ENCODE measurements at places on chromosomes 1 and 21. TPM values are rescaled to one million over a fixed set of nuclear protein-coding genes. Genes with fewer than 3 reads are reported as not detected.

The GOLT1A gene
- not detected for total RNA-seq

DNA sequence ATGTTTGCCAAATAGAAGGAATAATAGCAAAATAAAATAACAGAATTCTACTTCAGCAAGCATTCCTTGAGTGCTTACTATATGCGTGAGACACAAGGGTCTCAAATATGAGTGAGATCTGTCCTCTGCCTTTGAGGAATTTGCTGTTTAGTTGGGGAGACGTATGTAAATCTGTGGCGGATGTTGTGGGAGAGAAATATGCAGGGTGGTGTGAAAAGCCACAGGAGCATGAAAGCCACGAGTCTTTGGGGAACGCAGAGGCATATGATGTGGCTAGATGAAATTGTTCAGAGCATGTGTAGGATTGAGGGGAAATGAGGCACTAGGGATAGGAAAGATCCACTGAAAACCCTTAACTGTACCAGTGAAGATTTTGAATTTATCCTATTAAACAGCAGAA is 244.4 kb downstream of the PBX1 start:
- peak; percentile 52 for DNase-seq

DNA sequence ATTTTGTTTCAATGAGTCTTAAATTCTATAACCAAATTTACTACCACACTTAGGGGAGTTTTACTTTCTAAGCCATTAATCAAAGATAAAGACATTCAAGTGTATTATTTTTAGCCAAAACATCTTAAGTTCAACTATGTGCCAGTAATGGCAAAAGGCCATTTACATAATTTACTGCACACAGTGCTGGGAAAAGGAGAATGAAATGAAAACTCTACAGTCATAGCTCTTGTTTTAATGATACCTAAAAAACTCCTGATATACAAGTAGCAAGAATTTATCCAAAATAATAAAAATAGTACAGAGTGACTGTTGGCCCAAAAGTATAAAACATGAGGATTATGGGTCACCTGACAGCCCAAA is 42.4 kb upstream of the C1orf198 start:
- no peak for DNase-seq

- DNase-seq, result no peak
Measured at GRCh38 chr1:149883598-149884247, 15.6 kb upstream of the BOLA1 start.

The FLG2 gene
- not detected for total RNA-seq

The KIFAP3 gene
- total RNA-seq, result 34.2 TPM

- DNase-seq, result no peak
Measured at GRCh38 chr1:212683357-212683722, 16.3 kb downstream of the BATF3 start.

The SLAMF6 gene
- not detected for total RNA-seq

GRCh38 chr1:38175121-38175520 is 128.5 kb upstream of the POU3F1 start:
- DNase-seq, result no peak

The RHBDL2 gene
- not detected for total RNA-seq

The IFI16 gene
- 71.7 TPM for total RNA-seq

The SPRR2E gene
- not detected for total RNA-seq

GRCh38 chr1:210938416-210938925 is 195.5 kb downstream of the KCNH1 start:
- DNase-seq, result peak; percentile 69

DNA sequence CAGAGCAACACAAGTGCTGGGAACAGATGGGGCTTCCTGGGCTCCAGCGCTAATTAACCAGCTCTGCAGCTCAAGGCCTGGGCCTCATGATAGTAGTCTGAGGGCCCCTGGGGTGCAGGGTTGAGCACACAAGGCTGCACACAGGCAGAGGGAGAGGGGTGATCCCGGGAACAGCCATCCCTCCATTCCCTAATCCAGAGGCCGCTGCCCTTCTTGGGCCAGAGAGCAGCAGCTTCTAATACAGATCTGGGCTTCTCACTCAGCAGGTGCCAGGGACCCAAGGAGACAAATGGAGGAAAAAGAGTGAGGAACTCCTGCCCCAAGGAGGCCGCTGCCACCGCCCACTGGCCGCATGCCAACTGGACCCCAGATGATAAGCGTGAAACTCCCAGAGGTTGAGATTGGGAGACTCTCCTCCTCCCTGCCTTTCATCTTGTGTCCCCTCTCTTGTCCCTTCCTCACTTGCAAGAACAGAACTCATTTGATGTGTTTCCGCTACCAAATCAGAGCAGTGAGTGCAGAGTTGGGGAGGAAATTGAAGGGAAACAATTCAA is 58.0 kb upstream of the IFNAR2 start:
- no peak for DNase-seq

DNA sequence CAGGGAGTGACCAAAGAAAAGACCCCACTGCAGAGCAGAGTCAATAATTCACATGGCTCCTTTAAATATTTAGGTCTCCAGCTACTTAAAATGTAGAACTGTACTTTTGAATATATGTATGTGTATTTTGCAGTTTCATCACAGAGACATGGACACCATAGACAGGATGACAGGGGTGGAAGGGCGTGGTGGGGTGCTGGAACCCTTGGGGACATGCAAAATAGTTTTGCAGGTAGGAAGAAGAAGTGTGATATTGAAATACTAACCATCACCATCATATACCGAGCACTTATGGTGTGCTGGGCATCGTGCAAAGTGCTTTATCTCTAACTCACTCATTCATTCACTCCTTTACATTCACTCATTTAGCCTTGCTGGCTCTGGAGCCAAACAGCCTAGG is 72.5 kb upstream of the IGSF21 start:
- DNase-seq, result no peak

DNA sequence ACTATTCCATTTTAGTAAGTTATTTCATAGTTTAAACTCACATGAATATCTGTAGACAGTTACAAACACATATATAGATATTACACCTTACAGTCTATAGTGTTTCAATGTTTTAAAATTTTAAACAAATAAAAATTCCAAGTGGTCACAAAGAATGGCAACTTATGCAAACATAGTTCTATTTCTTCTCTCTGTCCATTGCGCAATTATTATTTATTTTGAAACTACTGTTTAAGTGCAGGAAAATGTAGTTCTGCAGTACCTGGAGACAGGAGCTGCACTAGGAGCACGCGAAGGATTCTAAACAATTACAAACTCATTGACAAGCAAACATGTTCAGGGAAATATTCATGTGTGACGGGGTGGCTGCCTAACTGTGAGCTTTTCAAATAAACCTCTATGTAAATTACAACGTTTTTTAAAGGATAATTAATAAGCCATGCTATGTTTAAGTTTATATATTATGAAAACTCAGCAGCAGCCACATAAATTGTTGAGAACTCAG is 312.0 kb upstream of the DUSP10 start:
- no peak for DNase-seq

- peak; percentile 2 for DNase-seq
Measured at GRCh38 chr1:68916221-68916902, 419.5 kb upstream of the DEPDC1 start.

- DNase-seq, result peak; percentile 31
Measured at GRCh38 chr1:47703981-47704596, 266.2 kb downstream of the FOXD2 start.

DNA sequence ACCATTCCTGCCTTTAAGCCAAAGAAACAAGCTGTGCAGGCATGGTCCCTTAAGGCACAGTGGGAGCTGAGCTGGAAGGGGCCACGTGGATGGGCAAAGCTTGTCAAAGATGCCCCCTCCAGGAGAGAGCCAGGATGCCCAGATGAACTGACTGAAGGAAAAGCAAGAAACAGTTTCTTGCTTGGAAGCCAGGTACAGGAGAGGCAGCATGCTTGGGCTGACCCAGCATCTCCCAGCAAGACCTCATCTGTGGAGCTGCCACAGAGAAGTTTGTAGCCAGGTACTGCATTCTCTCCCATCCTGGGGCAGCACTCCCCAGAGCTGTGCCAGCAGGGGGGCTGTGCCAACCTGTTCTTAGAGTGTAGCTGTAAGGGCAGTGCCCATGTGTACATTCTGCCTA is 1.3 kb upstream of the SLC50A1 start:
- DNase-seq, result no peak

DNA sequence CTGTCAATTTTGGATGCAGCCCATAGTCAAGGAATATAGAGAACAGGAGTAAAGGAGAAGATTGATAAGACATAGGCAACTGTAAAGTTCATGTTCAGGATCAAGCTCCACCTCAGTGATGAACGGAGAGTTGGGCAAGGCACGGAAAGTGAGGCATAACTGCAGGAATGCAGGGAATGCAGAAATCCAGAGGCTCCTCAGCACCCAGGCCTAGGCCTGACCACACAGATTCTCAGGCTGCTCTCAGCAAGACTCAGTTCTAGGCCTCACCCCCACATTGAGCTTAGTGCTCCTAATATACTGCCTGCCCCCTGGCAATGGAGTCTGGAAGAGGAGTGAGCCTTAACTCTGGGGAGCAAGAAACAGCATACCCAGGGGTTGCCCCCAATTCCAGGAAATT is 36.3 kb upstream of the S1PR1 start:
- peak; percentile 63 for DNase-seq

- DNase-seq, result no peak
Measured at GRCh38 chr1:47913225-47913823, 83.9 kb downstream of the TRABD2B start.

GRCh38 chr1:83033682-83034081 is 965.2 kb downstream of the TTLL7 start:
- no peak for DNase-seq

DNA sequence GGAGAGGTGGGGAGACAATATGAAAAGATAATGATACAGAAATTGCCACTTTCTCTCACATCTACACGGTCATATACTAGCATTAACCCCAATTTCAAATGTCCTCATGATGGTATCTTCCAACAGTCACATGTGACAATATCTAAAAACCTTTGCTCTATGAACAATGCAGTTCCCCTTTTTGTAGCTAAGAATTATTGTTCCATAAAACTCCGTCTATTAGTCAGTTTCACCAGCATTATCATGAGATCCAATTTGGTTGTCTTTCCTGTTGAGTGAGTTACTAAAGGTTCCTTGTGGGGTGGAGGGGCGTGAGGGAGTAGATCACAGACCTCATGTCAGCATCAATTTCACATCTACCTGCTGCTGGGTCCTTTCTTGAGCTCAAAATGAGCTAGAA is 1.7 kb downstream of the TIAM1 start:
- DNase-seq, result no peak

The UMODL1 gene
- not detected for total RNA-seq

GRCh38 chr1:50080904-50081586 is 27.7 kb upstream of the ELAVL4 start:
- no peak for DNase-seq

The RASSF5 gene
- 0.11 TPM for total RNA-seq

DNA sequence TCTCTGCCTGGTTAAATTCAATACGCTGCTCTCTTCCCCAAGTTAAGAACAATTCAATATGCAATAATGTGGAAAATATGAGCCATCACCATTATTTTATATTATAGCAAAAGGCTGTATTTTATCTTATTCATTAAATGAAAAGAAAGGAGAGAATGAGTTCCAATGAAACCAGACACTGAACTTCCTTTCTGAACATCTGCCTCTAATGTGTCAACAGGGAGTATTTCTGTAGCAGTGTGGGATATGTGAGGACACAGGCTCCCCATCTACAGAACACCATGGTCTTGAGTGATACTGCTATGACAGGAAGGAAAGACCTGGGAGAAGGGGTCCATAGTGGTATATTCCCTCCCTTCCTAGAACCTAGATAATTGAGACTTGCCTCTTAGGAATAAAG is 46.3 kb downstream of the CASQ2 start:
- peak; percentile 71 for DNase-seq

DNA sequence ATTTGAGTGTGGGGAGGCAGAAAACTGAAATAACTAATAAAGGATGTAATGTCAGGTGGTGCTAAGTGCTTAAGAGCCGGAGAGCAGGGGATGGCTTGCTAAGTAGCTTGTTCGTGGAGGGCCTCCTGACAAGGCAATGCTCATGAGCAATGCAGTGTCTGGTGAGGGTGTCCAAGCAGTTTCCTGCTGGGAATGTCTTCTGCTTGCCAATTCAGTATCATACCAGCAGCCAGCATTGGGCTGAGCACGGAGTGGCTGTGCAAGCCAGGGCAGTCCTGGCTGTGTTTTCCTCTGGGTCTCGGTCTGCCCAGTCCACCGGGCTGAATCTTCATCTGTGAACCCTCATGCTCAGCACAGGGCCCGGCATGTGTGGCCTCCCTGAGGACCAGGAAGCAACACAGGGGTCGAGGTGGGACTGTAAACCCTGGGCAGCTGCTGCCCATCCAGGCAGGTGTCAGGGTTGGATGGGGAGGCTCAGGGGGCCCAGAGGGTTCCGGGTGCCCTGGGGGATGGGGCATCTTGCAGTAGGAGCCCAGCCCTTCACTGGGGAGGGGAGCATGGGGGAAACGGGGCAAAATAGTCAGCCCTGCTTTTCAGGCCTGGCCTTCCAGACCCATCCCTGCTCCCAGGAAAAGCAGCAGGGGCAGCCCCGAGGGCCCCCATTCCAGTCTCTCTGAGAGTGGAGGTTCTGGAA is 27.5 kb downstream of the EDN2 start:
- no peak for DNase-seq

- DNase-seq, result peak; percentile 36
Measured at GRCh38 chr1:39381839-39382238, 109.6 kb upstream of the BMP8A start.

GRCh38 chr1:15220825-15221431 is 26.1 kb upstream of the FHAD1 start:
- no peak for DNase-seq

- DNase-seq, result no peak
Measured at GRCh38 chr1:1213345-1214265, at the start of gene TNFRSF4. Gene TNFRSF4 (minus strand): TSS chr1:1214153. CDS start chr1:1214127, 26 bp downstream.

- no peak for DNase-seq
Measured at GRCh38 chr1:60891765-60892164, 190.6 kb upstream of the NFIA start.

GRCh38 chr1:92980732-92981647 is 19.7 kb upstream of the DIPK1A start:
- DNase-seq, result no peak

GRCh38 chr21:42835611-42836401 is 43.5 kb downstream of the WDR4 start:
- no peak for DNase-seq

The NID1 gene
- total RNA-seq, result 8.7 TPM

DNA sequence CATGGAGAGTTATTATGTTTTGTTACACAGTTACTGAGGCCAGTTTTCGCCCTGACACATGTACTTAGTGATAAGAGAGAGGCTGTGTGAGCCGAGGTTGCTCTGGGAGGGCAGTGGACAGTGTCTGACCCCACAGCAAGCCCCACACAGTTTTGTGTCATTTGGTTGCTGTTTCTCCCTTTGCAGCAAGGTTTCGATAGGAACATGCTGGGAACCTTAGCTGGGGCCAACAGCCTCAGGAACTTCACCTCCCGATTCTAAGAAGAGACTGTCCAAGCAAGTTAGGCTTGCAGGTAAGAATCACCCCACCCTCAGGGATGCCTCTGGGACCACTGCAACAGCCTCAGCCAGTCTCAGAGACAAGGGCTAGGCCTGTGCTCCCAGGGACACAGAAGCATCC is 45.3 kb downstream of the PKP1 start:
- no peak for DNase-seq

DNA sequence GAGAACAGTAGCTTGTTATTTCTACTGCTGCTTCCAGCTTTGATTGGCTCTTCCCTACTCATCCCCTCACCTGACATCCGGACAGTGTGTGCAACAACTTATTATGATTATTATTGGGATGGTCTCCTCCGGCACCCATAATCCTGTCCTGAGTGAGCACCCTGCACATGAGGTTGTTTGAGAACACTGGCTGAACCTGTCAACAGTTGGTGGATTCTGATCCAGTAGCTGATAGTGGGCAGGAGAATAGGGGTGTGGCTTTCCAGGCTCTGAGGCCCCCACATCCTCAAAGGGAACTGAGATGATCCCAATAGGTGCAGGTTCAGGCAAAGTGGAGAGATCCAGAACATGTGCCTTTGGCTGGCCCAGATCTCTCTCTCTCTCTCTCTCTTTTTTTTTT is 60.5 kb downstream of the RUNX1 start:
- DNase-seq, result no peak

All from myocyte (in vitro differentiated cells).